ENCODE measurements at places on chromosomes 11 and 22.

DNA sequence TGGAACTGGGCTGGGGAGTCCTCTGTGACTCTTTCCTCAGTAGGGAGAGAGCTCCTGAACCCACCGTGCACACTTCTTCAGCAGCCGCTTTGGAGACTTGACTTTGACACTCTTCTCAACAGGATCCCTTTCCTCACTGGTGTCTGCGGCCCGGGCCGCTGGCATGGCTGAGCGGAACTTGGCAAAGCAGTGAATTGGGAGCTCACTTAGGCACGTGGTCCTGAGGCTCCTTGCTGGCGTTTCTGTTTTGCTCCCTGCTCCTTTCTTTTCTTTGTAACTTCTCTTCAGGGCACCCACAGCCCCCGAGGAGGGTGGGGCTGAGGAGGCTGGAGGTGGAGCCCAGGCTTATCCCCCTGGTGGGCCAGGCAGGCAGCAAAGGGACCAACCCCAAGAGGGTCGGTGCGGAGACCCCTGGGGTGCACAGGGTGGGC lies 8.4 kb upstream of the KCNQ1OT1 start:
- DNase-seq: no peak

- no peak for DNase-seq
Observed at GRCh38 chr22:43391306-43391705, 20.5 kb upstream of the MPPED1 start.

DNA sequence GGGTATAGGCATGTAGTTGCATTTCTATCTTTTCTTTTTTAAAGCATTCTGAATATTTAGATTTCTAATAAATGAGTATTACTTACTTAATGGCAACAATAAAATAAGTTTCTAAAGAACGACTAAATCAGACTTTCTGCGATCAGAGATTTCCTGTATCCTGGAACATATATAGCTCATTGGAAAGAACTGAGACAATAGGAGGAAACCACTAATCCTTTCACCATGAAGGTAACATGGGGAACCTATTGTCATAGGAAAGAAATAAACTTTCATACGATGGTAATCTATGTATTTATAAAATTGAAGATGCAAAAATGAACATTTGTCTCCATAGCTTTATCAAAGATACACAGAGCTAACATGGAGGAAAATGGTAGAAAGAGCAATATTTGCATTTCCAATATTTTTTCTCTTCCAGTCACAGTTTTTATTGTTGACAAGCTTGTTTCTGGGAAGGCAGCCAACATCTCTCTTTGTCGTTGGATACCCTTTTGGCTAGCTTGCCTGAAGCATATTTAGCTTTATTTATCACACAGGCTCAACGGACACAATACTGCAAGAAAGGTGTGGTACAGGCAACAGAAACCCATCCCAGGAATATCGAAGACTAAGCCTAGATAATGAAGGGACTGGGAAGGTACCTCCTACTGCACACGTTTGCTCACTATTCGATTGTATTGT lies 293.3 kb upstream of the MPPED2 start:
- DNase-seq: no peak

- DNase-seq: no peak
Observed at GRCh38 chr11:78339483-78339882, 78.1 kb downstream of the GAB2 start.

DNA sequence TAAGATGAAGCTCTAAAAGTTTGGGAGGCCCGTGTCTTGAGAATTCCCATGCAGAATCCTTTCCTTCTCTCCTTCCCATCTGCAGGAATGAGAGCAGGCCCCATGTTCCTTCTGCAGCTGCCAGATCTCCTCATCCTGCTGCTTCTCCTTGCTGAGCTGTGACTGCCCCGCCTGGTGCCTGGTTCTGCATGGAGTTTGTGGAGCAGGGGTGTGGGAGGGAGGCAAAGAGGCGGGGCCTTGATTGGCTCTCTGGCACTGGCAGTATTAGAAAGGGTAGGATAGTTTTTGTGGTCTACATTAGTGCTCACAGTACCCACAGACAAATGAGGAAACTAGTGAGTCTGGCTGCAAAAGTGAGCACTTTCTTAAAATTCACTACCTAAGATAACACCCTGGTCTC lies 91.1 kb upstream of the CLPB start:
- DNase-seq: no peak

DNA sequence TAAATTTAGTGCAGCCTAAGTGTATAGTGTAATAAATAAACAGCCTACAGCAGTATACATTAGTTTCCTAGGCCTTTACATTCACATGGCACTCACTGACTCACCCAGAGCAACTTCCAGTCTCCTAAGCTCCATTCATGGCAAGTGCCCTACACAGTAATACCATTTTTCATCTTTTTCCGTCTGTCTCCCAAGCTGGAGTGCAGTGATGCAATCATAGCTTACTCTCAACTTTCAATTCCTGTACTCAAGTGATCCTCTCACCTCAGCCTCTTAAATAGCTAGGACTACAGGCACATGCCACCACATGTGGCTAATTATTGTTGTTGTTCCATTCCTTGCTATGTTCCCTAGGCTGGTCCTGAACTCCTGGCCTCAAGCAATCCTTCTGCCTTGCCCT lies 54.4 kb downstream of the FCHSD2 start:
- DNase-seq: no peak

DNA sequence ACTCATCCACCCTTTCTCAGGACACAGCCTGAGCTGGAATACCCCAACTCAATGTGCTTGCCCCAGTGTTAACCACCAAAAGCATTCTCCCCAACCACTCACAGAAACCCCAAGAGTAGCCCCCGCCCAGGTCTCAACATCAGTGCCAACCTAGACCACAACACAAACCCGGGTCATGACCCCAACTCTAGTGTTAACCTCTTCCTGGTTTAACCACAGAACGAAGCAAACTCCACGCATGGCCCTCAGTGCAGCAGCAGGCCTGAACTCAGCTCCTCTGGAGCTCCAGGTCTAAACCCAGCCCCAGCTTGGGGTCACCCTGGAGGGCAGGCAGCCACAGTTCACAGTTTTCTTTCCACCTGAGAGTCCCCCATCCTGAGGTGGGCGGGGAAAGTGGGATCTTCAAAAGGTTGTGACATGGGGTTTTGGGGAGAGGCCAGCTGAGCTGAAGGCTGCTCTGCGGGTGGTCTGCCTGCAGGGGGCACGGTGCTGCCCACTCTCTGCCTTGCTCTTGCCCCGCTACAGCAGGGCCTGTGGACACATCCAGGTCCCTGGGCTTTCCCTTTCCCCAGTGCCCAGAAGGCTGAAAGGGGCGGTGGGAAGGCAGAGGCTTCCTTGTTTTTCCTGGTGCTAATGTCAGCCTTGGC lies 37.9 kb downstream of the NECTIN1 start:
- no peak for DNase-seq

DNA sequence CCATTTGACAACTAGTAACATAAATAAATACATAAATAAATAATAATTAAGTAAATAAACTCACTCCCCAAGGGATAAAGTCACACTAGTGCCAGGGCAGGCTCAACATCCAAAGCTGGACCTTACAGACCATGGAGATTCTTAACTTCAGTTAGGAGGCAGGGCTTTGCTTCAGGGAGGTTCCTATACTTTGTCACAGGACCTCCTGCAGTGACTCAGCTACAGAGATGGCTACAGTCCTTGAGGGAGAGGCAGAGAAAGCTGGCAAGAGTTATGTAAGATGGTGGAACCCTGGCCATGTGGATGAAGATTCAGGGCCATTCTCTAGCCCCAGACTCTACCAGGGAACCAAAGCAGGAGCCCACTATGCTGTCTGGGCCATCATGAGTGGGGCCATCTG lies 74.1 kb upstream of the CADM1 start:
- DNase-seq: no peak

DNA sequence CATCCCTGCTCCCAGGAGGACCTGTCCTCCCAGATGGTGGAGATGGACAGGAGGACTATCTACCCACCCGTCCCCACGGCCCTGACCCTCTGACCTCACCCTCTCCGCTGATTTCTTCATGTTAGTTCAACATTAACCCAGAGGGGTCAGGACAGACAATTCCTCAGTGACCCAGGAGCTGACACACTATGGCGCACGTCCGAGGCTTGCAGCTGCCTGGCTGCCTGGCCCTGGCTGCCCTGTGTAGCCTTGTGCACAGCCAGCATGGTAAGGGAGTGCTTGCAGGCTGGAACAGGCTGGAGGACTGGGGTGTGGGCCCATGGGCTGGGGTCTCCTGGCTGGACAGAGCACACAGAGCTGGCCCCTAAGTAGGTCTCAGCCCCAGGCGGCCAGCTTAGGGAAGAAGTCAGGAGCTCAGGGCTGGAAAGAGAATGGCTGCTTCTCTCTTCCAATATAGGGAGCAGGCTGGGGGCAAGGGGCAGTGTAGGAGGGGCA lies at the start of gene F2:
Gene F2 (plus strand): TSS at position 166 of the 495 bp plus-strand sequence. CDS start 23 bp downstream, at position 189.
- no peak for DNase-seq

GRCh38 chr11:44309478-44310205 lies at the start of gene ALX4:
Gene ALX4 (minus strand): TSS chr11:44310139. CDS start chr11:44310062, 77 bp downstream.
- DNase-seq: peak; percentile 24

DNA sequence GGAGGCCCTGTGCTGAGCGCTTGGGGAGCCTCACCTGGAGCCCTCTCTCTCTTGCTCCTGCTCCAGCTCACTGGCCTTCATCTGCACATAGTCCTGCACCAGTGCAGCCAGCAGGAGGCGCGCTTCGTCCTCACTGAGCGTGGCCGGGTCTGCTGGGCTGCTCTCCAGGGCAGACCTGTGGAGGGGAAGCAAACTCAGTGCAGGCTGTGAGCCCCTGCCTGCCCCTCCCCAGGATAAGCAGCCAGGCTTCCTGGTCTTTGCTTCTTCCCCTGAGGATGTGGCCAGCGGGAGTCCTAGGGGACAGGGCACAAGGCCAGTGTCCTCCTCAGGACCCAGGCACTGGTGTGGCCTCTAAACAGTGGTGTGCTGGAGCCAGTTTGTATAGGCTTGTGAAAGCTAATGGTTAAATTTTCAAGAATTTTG lies 2.2 kb downstream of the CALCA start:
- DNase-seq: no peak

DNA sequence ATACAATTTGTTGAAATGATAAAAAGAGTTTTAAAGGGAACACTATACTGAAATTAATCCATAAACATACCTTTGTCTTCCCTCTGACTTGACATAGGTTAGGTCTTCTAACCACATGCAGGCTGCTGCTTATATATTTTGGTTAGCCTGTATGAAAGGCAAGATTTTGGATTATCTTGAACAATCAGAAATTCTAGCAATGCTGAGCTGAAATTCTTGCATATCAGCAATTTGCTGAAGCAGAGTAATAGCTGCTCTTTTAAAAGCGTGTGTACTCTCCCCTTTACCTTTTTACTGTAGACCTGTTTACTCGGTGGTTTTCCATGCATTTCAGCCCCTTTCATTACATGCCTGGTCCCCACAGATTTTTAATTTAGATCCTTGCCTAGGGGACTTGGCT lies 34.0 kb downstream of the CWC15 start:
- no peak for DNase-seq

DNA sequence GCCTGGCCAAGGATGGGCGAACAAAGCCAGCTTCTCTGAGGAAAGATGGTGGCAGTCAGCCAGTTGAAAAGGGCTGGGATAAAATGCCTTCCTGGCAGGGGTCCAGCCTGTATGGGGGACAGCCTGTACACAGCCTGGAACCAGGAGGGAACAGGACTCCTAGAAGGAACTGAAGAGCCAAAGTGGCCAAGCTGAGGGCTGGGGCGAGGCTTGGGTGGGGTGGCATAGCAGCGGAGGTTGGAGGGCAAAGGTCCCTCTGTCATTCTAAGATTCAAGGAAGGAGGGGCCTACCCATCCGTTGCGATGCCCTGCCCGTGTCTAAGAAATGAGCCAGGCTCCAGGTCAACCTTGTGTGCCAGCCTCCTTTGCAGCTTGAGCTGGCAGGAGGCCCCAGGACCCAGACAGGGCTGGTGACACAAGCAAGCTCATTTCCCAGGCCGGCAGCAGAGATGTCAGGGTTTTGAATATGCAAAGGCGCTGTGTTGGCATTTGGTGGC lies 22.6 kb downstream of the FADD start:
- no peak for DNase-seq

- DNase-seq: no peak
Observed at GRCh38 chr11:43681401-43681942, 934 bp downstream of the HSD17B12 start.

DNA sequence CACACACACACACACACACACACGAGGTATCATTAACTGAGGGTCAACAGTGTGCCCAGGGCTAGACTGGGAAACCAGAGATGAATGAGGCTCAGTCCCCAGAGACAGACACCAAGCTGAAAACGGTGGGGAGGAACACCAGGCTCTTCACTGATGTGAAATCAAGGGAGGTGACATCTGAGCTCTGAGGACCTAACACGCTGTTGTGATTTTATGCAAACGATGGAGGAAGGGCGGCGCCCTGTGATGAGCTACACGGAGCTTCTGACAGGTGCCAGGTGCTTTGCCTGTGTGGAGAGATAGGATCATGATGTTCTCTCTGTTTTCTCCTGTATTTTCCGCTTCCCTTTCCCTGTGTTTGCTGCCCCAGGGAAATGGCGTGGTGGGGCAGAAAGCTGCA lies 6.5 kb upstream of the CYB5R3 start:
- no peak for DNase-seq

DNA sequence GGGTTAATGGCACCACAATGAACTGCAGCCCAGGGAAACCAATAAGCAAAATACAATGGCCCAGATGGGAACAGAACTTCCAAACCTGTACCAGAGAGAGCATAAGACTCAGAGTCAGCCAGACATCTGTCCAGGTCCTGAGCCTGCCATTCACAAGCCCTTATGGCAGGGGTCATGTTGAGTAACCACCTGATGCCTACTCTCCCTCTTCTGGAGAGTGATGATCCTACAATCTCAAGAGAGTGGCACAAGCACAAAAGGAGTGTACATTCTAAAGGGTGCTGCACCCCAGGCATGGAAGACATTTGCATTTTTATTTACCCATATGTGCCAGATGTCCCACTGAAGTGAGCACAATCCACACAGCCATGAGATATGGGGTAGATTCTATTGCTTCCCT lies 10.6 kb downstream of the TENM4 start:
- DNase-seq: no peak

DNA sequence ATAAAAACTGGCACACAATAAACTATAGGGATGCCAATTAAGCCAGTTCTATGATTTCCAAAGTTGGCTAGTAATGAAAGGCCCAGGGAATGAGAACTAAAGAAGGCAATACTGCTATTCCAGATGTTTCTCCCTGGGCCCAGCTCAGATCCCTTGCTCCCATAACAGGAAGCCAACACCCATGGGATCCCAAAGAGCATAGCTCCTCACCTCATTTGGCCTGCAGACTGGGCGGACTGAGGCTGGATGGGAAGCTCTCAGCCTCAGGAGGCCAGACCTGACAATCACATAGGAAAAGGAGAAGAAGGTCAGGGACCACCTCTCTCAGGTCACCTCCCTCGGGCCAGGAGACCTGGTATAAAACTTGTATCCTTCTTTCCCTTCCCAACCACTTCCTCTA lies 5.3 kb downstream of the TBC1D10A start:
- no peak for DNase-seq

- no peak for DNase-seq
Observed at GRCh38 chr11:41879214-41879613, 419.8 kb upstream of the LRRC4C start.

DNA sequence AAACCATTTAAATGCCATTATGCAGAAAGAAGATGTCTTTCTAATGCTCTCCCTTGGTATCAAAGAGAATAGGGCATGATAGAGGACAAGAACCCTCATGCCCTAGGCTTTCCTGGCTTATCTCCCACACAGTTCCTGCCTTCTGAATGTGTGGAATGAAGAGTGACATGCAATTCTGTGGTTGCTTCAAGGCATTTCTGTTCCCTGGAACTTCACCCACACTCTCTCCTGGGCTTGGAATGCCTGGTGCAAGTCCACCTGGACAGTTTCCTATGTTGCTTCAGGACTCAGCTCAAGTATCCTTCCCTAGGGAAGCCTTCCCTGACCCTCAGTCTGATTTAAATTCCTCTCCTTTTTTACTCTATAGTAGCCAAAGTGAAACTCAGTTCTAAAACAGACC lies 53.8 kb upstream of the DRD2 start:
- DNase-seq: no peak

- DNase-seq: no peak
Observed at GRCh38 chr11:120424185-120424969, 87.2 kb upstream of the GRIK4 start.

Measured in stimulated activated CD4-positive, alpha-beta T cell treated with anti-CD3 and anti-CD28 coated beads, Interleukin-12 subunit alpha, Interleukin-12 subunit beta, amount 100 ng/mL, for 24 hours (primary cell).